Fibroblast of skin of abdomen (primary cell): ENCODE measurements at places on chromosomes 6 and 20.

DNA sequence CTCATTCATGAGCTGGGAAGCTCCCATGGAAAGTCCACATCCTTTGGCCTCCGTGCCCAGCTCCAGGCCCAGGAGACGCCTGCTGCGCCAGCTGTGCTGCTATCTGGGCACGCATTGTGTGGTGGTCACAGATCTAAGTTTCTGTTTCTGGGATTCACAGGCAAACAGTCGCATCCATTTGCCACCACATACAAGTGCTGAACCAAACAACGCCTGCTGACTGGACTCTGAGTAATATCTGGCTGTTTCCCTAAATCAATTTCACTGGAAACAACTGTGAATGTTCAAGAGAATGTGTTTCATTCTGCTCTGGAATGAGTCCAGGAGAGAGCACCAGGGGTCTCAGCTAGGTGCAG, 45.5 kb downstream of the IRF4 start:
- DNase-seq, result no peak

- DNase-seq, result no peak
Measured at GRCh38 chr20:25695532-25696370, 902 bp downstream of the ZNF337 start.

DNA sequence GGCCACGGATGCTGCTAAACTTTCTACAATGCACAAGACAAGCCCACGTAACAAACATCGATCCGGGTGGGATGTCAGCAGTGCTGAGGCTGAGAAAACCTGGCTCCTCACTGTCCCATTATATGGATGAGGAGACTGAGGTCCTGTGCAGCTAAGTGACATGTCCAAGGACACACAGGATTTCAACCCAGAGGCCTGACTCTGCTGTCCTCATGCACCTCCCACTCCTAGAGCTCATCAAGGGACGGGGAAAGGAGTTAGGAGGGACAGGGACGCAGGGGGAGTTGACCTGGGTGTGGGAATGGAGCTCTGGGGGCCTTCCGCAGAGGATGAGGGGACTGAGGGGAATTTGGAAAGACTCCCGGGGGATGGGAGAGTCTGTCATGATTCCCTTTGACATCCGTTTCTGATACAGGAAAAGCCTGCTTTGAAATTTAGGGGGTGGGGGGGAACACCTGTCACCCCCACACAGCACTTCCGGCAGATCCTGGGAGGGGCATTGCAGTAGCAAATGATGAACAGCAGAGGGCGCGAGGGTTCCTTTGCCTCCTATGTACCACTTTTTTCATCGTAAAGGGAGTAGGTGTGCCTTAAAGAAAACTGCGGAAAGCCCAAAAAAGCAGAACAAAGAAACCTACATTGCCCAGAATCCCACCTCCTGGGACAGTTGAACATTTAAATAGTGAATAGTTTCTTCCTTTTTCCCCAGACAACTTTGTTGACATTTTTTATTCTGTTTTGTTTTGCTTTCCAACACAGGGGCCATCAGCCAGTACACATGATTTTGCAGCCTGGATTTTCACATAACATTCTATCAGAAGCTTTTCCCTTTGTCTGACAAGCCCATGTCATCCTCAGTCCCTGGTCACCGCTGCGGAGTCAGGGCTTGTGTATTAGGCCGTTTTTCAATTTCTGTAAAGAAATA, 48.6 kb downstream of the SLC2A10 start:
- peak; percentile 53 for DNase-seq

GRCh38 chr6:26416288-26416687, 14.2 kb downstream of the BTN3A1 start:
- DNase-seq, result no peak

- peak; percentile 3 for DNase-seq
Measured at GRCh38 chr6:79818471-79818870, 128.9 kb downstream of the ELOVL4 start.

GRCh38 chr6:9745476-9745875, 669.4 kb downstream of the TFAP2A start:
- no peak for DNase-seq

GRCh38 chr20:51166489-51166888, 143.6 kb upstream of the KCNG1 start:
- DNase-seq, result no peak

- no peak for DNase-seq
Measured at GRCh38 chr6:33163540-33163939, 28.7 kb downstream of the COL11A2 start.

- no peak for DNase-seq
Measured at GRCh38 chr6:42210551-42210950, 7.1 kb downstream of the MRPS10 start.

- no peak for DNase-seq
Measured at GRCh38 chr6:61809004-61809595, 476.9 kb downstream of the KHDRBS2 start.

- DNase-seq, result no peak
Measured at GRCh38 chr20:17852323-17852722, 116.3 kb downstream of the SNX5 start.

DNA sequence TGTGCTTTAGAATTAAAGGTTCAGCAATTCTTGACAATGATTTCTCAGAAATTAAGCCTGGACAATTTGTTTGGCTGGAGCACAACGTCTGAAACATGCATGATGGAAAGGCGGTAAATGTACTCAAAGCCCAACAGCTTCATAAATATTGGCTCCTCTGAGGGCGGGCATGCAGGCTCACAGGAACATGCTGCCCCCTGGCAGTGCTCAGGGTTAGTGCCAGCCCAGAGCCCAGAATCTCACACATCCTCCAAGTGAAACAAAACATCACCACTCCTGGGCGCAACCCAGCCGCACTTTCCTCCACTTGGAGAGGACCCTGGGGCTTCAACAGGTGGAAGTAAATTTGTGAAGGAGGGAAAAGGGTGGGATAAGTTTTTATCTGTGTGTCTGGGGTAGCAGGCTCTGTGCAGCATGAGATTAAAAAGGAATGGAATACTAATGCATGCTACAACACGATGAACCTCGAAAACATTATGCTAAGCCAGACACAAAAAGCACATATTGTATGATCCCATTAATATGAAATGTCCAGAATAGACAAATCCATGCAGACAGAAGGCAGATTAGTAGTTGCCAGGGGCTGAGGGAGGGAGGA, 54.1 kb upstream of the PTPRT start:
- no peak for DNase-seq

DNA sequence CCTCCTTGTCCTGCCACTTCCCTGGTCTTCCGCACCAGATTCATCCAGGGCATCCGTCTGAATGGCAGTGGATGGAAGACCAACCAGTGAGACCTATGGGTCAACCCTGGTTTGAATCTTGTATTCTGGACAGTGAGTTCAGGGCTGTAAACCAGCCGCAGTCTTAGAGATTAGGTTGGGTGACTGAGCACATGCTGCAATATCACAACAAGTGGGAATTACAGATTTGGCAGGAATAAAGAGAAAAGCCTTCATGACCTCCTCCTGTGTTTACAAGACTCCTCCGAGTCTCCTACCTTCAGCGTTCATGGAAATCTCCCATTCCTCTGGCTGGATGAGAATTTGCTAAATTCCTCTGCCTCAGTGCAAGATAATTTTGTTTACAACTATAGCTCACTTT, 9.9 kb downstream of the ECI2 start:
- no peak for DNase-seq

DNA sequence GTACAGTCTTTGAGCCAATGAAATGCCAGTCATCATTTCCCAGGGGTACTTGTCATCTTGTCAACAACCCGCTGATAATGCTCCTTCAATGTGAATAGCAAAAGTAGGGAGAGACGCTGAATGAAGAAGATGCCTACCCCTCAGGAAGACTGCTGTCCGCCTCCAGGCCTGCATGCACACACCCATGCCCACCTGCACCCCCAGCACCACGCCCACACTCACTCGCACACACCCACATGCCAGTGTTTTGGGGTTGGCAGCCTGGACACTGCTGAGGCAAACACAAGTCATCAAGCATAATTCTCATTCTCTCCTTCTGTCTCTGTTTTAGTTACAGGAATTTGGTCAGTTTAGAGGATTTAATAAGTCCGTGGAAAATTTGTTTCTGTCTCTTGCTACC, 63.6 kb downstream of the SYTL3 start:
- DNase-seq, result no peak

DNA sequence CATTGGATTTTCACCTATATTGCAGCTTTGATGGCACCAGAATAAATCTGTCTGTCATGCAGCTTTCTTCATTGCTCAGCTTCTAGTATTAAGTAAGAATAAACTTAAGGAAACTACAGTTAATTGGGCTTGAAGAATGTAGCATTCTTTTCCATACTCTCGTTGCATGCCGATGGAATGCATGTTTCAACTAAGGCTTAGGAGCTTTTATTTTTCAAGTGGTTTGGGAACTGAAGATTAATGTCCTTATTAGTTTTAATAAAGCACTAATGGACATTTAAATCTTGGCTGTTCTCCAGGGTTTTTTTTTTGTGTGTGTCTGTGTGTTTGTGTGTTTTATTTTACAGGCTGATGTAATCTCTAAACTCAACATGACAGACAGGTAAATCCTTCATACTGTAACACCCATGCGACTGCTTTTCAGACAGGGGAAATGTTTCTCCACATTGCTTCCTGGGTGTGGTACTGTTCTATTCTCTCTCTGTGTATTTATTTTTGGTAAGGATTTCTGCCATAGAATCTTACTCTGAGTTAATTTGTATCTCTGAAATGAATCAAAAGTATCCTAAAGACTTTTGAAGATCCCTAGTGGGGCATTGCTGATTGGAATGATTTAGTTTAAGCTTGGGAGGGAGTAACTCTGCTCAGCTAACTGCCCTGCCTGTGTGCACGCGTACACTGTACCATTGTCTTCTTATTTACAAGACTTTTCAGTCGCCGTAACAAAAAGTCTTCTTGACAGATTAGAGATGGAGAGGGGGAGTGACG, 38.0 kb downstream of the SLC9A8 start:
- DNase-seq, result no peak

GRCh38 chr6:162970246-162970645, 242.5 kb downstream of the PACRG start:
- DNase-seq, result no peak
